Left renal cortex interstitium (tissue), 4 donors: ENCODE measurements at places on chromosomes 6 and 20.

DNA sequence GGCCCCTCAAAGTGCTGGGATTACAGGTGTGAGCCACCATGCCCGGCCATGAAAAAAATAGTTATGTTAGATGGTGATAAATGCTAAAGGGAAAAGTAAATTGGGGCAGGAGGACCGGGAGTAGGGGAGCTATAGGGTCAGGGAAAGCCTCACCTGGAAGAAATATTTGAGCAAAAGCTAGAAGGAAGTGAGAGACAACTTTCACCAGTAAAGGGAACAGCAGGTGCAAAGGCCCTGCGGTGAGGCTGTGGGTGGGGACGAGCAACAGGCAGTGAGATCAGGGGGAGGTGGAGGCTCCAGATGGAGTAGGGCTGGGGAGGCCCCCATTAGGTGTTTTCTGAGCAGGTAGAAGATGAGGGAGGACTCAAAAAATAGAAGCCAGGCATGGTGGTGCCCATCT, 16.0 kb downstream of the BCAS4 start:
- DNase-seq: no peak

DNA sequence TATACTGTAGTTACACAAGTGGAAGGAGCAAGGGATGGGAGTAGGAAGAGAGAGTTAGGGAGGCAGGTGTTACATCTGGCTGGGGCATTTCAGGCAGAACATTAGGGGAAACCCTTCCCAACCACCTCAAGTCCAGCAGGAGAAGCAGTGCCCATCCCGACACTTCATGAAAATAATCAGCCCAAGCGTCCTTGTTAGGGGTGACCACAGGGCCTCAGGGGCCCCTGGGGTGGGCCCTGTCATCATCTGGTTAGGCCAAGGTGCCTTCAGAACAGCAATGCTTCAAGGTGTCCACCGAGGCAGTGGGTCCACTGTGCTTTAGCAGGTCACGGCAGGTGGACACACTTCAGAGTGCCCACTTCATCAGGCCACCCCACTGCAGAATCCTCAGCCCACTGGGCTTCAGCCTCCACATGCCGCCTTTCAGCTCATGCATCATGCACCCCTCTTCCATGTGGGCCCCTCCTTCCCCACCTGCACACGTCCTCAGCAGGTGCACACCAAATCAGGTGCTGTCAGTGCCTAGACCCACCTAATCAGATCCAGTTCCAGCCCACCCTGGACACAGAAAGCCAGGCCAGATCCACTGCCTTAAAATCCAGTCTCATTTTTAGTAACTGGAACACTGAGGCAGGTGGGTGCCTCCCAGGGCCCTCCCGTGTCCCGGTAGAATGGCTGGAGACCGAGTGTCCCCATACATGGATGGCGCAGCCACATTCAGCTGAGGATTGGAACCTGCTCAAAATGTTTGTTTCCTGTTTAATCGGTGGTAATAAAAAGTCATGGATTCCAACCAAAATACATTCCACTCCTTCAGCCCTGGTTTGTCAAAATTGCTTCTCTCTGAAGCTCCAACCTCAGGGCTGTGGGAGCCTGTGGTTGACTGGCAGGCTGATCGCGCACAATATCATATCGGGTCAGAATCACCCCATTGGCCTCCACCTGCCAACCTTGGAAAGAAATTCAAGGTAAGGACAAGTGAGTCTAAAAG, 99.5 kb downstream of the ANKRD60 start:
- DNase-seq: no peak

- no peak for DNase-seq
Measured at GRCh38 chr6:137871291-137871690, 4.2 kb downstream of the TNFAIP3 start.

DNA sequence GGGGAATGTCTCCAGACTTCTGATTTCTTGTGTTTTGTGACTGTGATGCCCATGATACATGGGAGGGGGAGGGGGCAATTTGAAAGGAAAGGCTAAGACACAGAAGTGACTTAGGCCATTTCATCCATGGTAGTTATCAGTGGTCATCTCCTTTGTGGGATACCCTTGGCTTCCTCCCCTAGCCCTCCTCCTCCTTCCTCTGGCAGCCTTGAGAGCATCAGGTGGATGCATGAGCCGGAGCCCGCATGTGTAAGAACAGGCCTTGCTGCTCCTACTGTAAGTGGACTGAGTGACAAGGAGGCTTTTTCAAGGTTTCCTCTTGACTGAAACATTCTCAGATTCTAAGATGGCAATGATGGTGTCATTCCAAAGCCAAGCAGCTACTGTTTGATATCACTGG, 874 bp downstream of the CD83 start:
- DNase-seq: no peak

DNA sequence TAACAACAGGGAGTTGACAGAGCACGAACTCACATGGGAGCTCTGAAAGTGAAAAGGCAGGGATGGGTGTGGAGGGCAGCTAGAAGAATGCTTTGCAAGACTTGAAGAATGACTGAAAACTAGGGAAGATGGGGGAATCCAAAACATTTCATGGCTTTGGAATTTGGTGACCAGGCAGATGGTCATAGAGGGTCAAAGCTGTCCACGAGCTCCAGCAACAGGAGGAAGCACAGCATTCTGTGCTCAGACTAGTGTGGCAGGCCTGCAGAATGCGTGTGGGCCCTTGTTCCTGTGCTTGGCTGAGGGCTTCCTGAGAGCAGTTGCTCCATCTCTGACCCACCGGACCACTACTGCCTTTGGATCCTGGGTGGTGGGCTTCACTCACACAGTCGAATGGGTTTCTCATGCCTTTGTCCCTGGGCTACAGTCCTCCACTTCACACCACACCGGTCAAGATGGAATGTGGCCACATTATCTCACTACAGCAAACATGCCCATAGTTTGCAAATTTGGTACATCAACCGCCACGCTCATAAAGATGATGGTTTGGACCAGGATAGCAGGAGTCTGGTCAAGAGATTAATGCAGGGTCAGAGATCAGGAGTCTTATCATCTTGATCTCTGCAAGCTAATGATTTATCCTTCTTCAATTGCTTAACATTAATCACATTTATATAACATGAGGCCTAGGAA, 100.7 kb downstream of the SGK1 start:
- no peak for DNase-seq
